ENCODE measurements at places on chromosomes 12 and 14. TPM values are rescaled to one million over a fixed set of nuclear protein-coding genes. Genes with fewer than 3 reads are reported as not detected.

DNA sequence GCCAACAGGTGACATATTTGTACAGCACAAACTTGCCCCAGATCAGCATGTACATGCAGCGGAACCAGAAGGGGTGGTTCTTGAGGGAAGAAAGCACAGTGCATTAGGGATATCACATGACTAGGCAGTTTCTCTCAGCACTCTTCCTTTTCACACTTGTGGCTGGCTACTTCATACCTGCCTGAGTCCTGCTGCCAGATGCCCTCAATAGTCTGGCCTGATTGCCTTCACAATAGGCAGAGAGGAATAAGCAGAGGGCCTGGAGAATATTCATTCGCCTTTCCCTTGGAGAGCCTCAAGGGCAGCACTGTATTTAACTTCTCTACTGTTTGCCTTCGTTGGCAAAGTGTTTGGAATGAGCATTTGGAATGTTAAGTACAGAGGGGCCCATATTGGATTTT is 7.9 kb downstream of the EMG1 start:
- no peak for DNase-seq

DNA sequence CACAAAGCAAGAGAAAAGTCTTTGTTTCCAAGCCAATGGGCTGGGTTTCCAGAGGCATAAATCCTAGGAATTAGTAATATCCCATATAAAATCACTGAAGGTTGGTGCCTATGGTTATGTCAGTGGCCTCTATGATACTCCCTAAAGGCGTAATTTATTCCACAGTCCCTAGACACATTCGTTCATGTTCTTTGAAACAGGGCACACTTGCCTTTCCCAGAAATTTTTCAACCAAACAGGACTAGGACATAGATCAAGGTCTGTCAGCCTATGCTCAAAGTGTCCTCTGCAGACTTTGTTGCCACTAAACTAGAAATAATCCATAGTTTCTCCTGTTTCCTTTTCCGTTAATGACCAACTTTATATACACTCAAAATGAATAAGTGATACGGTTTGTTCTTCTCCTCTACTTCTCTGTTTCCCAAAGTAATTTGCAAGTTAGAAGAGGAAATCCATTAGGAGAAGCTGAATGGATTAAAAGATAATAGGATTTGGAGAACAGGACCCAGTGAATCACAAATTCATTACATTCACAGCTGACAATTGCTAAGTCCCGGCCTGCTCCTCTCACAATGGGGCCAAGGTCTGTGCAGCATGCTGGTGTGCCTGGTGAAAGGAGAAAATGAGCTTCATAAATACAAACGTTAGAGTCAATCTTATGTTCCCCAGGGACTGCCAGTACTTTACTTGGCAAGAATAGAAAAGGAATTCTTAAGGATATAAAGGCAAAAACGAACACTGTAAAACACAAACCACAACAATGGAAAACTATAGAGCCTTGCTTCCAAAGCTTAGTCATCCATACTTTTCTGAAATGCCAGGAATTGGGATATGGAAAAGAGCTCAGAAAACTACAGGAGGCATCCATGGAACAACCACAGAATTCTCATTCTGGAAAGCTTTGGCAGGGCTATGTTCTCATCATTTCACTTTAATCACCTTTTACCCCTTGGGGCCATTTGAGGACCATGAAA is 966.2 kb downstream of the NRXN3 start:
- DNase-seq = no peak

- DNase-seq = peak; percentile 69
Measured at GRCh38 chr14:69615496-69616407, 4.4 kb downstream of the SUSD6 start.

The AMHR2 gene
- total RNA-seq = 26.7 TPM

The RND1 gene
- 0.43 TPM for total RNA-seq

- DNase-seq = no peak
Measured at GRCh38 chr12:958588-959123, 9.2 kb upstream of the RAD52 start.

- DNase-seq = no peak
Measured at GRCh38 chr14:31339743-31340142, 80.6 kb downstream of the HEATR5A start.

DNA sequence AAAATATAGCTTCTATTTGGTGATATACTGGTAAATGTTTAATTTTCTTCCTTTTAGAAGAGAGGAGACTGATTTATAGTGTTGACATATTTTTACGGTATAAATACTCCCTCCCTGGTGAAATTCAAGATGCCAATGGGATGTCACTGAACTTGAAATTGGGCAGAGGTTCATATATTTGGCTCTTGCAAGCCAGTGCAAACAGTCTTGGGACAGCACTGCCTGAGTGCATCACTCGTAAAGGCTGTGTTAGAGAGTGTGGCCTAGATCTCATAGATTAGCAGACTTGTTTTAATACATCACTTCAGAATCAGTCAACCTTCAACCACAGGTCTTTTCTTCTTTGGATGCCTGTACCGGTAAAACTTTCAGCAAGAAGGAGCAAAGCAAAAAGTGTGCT is 681.0 kb downstream of the NRXN3 start:
- DNase-seq = no peak

DNA sequence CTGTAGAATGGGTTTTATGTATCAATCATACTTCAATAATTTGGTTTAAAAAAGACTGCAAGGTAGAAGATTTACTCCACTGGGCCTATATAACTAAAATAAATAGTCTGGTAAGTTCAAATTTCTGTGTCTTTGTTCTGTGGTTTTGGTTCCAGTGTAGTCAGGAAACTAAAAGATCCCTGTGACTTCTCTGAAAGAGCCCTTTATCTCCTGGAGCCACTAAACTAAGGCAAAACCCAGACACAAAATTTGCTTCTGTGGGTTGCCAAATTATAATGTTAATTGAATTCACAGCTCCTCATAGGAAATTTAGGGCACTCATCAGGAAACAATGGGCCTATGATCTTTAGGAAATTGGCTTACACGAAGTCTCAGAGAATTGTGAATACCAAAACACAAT is 1038.4 kb downstream of the GALC start:
- no peak for DNase-seq

DNA sequence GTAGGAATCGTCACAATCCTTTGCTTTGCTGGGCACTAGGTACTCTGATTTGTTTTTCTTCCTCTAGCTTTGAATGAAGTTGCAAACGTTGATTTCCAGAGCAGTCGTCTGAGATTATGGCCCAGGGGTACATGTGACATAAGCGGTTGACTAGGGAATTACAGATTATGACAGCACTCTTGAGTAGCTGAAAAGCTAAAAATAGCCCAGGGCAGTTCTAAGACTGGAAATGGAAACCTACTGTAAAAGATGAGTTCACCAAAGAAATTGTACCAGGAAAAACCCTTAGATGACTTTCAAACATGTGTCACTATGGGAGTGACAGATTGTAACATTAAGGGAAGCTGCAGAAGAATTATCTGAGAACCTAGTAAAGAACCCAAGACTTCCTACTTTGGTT is 108.5 kb downstream of the ANO6 start:
- DNase-seq = no peak

The A2M gene
- total RNA-seq = 218 TPM

DNA sequence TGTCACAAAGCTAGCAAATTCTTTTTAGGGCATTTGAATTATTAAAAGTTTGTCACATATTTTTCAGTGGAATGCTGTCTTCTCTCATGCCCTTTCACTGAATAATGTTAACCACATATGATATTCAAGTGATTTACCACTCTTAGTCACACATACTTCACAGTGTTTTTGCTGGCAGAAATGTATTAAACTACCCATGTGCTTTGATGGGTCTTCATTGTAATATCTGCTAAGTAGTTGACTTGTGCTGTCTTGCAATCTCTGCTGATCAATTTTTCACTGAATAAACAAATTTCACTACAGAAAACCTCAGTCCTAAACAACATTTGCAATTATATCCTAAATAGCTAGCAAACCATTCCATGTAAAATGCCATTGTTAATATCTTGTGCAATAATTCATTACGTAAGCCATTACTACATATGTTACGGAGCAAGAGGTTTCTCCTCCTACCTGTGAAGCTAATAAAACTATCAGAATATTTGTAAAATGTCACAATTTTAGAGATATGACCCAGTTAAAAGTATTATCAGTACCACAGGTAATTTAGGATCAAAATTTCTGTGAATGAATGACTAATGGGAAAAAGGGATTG is 64.6 kb upstream of the LMO3 start:
- DNase-seq = no peak

The KSR2 gene
- total RNA-seq = 0.27 TPM

- no peak for DNase-seq
Measured at GRCh38 chr12:13079440-13079906, 24.0 kb downstream of the GSG1 start.

The SCNN1A gene
- total RNA-seq = 21.0 TPM

The APOLD1 gene
- total RNA-seq = 7.6 TPM

The SERPINA10 gene
- not detected for total RNA-seq

The UNC79 gene
- 0.26 TPM for total RNA-seq

GRCh38 chr14:104031384-104031783 is 54.1 kb upstream of the ASPG start:
- DNase-seq = no peak

The PRICKLE1 gene
- 4.9 TPM for total RNA-seq

The SLC25A21 gene
- total RNA-seq = 0.91 TPM

DNA sequence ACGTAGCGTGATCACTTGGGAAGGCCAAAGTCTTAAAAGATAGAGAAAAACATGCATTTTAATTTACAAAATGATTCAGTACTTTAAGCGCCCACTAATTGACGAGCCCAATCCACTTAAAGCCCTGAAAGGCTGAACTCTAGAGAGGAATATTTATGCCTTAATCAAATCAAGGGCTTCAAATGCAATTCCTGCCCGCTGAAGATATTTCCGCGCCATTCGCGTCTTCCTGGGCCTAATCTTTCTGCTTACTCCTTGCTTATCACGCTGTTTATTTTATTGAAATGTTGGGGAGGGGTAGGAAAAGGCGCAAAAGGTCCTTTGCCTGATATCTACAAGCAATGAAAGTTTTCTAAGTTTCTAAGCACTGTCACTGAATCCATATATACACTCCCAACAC is 4.0 kb downstream of the TBX3 start:
- no peak for DNase-seq

DNA sequence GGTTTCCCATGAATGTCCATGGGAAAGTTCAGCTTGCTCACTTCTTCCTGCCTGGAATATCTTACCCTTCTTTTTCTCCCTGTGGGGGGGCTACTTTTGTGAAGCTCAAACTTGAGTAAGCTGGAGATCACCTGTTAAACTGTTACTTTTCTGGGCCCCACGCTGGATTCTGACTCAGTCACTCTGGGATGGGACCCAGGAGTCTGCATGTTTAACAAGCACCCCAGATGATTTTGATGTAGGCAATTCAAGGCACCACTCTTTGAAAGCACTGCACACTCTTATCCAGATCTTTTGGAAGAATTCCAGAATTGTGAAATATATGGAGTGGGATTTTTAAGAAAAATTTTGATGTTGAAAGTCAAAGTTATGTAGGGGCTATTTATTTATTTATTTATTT is 46.3 kb upstream of the IGF1 start:
- DNase-seq = no peak

The FOXN4 gene
- not detected for total RNA-seq

The FERMT2 gene
- total RNA-seq = 49.2 TPM

The KRT8 gene
- total RNA-seq = 80.0 TPM

DNA sequence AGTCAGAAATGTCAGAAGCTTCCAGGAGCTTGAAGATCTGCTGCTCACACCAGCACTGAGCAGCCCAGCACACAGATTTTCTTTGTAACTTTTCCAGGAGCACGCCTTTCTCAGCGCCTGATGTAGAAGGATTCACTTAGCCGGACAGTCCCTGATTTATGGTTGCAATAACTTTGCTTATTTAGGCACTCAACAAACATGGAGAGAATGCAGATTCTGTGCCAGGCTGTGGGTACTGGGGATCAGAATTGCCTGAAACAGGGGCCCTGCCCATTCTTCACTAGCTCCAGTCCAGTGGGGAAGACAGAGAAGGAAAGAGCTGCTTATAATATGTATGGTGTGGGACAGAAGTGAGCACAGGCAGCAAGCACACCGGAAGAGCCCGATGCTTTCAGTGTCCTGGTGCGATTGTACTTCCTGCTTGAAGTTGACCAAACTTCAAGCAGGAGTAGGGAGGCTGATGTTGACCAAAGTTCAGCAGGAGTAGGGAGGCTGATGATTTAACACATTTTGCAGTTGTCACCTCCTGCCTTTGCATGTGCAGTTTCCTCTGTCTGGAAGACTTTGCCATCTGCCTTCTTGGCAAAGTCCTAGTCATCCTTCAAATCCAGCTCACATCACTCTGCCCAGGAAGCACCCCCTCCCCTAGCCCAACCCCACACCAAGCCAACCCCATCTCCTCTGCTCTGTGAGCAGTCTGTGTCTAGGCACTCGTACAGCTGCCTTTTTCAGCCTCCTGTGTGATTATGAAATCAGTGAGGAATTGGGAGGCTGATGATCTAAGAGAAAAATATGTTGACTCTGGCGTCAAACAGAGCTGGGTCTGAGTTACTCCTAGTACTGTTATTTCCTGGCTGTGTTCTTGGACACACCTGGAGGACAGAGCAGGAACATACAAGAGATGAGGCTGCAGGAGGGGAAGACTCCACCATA is 12.0 kb upstream of the PRIMA1 start:
- no peak for DNase-seq

DNA sequence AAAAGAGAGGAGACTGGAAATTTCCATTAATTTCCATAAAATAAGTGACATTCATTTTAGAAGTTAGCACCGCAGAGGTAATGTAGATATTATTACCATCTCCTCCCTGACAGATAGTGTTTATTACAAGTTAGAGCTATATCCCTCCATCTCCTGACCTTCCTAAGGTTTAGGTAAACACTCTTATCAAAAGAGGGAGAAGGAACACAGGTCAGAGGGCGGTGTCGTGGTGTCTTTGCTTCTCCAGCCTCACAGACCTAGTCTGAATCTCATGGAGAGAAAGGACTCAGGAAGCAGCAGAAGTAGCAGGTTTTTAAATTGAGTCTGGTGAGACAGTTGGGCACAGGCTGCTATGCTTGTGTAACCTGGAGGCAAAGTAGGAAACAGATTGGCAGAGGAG is 11.5 kb upstream of the POC1B start:
- DNase-seq = no peak

- no peak for DNase-seq
Measured at GRCh38 chr12:13980538-13981295, 685 bp downstream of the GRIN2B start.

- DNase-seq = no peak
Measured at GRCh38 chr14:60963761-60964160, 17.1 kb downstream of the TRMT5 start.

The ALDH1L2 gene
- total RNA-seq = 2.5 TPM

The LRCOL1 gene
- not detected for total RNA-seq

DNA sequence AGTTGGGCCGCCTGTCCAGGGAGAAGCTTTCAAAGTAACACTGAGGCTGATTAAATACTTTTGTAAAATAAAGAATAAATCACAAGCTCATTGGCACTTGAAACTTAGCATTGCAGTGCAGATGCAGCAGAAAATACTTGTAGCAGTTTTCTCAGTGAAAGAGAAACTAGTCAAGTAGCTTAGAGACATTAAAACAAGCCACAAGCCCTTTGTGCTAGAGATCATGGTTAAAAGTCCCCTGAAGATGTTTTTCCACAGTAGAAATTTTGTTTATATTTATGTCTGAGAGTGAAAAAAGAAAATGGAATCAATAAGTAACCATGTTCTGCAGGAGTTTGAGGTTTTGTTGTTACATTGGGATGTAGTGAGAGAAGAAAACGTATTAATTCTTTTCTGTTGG is 5.9 kb downstream of the PSEN1 start:
- no peak for DNase-seq

The SDSL gene
- 111 TPM for total RNA-seq
